ENCODE measurements at places on chromosomes 12 and 14.
A peak's percentile ranks its signal among the peaks of the same experiment; 100 is the strongest.

GRCh38 chr12:47071241-47071852, 8.1 kb upstream of the PCED1B start:
- peak; percentile 75 for DNase-seq

DNA sequence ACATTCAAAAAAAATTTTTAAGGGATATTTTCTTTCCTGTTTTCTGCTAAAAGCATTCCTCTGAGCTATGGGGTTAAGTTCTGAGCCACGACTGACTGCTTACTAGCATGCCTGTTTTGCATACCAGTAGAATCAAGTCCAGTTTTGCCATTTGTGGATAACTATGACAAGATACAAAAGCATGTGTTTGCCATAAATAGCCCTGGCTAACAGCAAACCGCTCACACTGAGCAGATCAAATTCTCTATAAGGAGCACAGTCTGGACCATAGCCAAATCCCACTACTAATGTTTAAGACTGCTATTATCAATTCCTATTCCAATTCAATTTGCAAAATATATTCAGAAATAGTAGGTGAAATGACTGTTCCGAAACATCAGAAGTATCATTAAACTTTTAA, 3.2 kb downstream of the CFL2 start:
- DNase-seq = peak; percentile 78

DNA sequence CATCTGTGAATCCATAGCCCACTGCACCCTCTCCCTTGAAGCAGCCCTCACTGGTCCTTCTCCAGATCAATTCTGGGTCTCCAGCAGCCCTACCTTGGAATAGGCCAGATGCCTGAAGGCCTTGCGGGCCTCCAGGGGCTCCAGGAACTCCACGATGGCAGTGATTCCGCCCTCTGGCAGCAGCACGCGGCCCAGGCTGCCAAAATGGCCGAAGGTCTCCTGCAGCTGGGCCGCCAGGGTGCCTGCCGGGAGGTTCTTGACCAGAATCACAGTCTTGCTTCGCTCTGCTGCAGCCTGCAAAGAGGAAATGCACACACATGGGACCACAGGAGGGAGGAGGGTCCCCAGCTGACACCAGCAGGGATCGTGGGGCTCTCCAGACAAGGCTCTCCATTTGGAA, 26.3 kb downstream of the RBM19 start:
- DNase-seq = no peak

DNA sequence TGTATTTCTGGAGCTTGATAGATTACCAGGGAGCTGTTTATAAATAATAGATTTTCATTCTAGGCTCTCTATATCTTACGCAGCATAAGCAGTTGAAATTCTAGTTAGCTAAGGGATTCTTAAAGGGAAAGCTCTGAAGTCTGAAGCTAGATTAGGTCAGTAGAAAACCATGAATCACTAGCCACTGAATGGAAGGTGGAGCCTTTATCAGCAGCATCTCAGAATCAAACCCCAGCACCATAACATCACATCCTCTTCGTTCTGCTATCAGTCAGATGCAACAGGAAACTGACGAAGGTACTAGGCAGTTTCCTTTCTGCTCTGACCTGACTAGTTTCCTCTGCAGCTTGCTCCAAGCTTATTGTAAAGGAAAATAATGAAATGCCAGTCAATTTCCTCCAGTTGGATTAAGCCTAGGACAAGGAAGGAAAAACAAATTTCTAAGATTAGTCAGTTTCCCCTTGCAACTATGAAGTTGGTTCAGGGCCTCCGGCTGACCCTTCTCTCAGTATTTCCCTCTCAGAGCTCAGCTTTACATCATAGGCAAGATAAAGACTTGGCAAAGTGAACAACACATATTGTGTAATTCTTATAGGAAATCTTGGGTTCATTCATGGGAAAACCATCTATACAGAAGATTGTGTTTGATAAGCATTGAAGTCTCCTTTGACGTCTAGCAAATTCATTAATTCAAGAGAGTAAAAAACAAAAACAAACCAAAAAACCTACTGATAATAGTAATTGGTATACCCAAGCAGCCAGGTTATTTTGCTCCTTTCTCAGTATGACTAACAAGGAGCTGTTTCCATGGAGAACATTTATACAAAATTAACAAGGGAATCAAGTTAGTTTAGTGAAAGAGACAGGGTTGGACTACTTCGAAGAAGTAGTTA, 43.4 kb upstream of the CFAP54 start:
- DNase-seq = no peak

DNA sequence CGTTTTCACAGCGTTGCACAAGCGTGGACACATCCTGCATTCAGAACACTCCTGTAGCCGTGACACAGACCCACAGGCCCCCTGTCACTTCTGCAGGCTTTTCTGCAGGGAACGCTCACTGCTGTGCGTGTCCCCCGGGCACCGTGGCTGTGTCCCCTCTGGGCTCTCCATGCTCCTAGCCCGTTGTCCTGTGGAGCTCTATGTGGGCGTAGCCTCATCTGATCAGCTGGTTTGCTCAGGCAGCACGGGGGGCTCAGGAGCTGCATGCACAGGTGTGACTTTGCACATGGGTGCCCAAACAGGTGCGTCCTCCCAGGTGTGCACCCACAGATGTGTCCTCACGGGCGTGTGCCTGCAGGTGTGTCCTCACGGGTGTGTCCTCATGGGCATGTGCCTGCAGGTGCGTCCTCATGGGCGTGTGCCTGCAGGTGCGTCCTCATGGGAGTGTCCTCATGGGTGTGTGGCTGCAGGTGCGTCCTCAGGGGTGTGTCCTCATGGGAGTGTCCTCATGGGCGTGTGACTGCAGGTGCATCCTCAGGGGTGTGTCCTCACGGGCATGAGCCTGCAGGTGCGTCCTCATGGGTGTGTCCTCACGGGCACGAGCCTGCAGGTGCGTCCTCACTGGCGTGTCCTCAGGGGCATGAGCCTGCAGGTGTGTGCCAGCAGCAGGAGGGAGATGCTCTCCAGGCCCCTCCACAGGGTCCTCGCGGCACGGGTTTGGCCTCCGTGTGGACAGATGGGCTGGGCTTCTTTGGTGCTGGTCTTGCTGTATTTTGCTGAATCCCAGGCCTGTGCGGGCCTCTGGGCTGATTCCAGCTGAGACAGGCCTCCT, 17.5 kb downstream of the MTA1 start:
- DNase-seq = peak; percentile 76

DNA sequence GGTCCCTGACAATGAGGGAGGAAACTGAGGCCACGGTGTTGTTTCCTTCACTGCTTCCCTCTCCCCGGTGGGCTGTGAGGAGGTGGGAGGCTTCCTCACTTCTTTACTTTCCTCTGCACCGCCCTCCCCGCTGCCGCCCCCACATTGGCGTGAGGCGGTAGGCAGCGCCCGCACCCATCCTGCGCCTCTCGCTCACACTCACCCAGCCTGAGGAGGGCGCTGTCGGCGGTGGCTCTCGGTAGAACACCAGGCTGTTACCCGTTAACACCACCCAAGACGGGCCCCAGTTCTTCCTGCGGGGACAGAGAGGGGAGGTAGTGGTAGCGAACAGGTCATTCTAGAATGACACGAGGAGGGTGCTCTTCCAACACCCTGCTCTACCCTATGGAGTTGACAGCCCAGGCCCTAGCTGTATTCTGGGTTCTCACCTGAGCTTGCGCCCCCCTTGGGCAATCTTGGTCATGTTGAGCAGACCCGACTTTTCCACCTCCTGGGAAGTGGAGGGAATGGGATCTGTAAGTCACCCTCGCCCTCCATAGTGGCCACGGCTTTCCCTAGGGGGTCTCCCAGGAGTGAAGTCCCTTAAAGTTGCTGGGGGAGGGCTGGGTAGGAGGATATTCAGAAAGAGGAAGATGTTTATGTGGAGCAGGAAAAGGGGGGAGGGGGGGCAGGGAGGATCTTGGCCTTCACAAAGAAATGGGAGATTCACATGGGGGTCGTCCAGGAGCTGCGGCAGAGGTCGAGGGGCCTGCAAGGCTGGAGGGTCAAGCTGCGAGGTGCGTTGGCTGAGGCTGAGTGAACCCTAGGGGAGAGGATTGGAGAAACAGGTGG, 3.3 kb downstream of the ARHGAP9 start:
- peak; percentile 54 for DNase-seq

DNA sequence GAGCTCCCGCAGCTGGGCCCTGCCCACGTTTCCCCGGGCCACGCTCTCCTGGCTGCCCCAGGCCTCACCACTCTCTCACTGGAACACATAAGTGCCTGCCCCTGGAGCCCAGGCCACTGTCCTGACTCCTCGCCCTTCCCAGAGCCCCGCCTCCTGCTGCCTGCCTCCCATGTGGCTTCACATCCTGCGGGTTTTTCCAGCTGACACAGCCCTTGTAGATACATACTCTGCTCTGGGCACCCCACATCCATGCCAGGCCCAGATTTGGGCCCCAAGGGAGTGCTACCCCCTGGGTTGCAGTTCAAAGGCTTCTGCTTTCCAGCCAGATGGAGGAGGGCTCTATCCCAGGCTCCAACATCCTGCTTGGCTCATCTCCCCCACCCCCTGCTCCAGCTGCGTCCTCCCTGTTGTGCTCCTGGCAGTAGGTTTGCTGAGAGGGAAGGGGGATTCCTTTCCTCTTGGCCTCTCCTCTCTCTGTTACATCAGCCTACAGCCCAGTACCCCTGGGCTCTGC, 60.1 kb downstream of the TSPAN9 start:
- peak; percentile 64 for DNase-seq

DNA sequence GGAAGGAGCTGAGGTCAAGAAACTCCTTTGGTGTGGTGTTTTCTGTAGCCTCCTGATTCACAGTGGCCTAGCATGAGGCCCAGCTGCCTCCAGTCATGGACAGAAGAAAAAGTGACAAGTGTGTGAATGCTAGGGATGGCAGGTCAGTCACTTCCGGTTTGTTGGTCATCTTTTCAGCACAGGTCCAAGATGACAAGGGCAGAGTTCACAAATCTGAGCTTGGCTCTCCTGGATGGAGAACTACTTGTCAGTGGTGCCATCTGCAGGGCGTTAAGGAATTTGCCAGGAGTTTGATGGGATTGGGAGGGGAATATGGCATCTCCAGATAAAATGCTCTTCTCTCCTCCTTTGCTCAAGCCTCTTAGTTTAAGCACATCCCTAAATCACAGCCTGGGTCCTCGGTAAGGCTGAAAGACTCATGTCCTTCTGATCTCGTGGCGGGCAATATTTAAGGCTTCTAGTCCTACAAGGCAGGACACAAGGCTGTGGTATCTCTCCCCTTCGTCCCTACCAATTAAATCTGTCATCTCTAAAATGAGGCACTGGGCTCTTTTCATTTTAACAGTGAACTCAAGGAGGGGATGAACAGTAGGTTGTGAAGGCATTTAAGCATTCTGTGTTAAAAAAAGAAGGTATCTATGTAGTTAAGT, 10.0 kb downstream of the TUBA1B start:
- peak; percentile 73 for DNase-seq

GRCh38 chr12:10033783-10034545, 3.5 kb downstream of the CLEC9A start:
- DNase-seq = no peak

- DNase-seq = peak; percentile 18
Observed at GRCh38 chr14:99899578-99900178, 106.5 kb downstream of the EML1 start.

GRCh38 chr12:24751181-24751580, 197.7 kb downstream of the BCAT1 start:
- DNase-seq = no peak

DNA sequence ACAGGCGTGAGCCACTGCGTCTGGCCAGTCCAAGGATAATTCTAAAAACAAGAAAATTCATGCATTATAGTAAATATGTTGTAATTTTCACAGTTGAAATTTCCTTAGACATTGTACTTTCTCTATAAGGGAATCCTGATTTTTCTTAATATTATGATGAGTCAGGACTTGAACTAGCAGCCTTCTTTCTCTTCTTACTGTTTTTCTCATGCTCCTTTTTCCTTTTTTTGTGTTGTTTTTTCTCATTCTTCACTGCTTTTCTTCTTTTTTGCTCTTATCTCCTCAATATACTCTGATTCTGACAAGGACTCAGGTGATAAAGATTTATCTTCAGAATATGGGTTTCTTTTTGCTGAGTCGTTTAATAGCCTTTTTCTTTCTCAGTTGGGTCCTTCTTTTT, 117.7 kb downstream of the LMNTD1 start:
- DNase-seq = no peak

GRCh38 chr14:51954657-51955056, 34.7 kb upstream of the RTRAF start:
- peak; percentile 68 for DNase-seq

GRCh38 chr12:118685983-118686607, 295.2 kb upstream of the SRRM4 start:
- no peak for DNase-seq

GRCh38 chr14:24314377-24315193, 3.3 kb downstream of the LTB4R start:
- no peak for DNase-seq

- DNase-seq = peak; percentile 76
Observed at GRCh38 chr12:101829639-101830366, 956 bp downstream of the GNPTAB start.

GRCh38 chr14:99124482-99125105, 147.4 kb downstream of the BCL11B start:
- no peak for DNase-seq

DNA sequence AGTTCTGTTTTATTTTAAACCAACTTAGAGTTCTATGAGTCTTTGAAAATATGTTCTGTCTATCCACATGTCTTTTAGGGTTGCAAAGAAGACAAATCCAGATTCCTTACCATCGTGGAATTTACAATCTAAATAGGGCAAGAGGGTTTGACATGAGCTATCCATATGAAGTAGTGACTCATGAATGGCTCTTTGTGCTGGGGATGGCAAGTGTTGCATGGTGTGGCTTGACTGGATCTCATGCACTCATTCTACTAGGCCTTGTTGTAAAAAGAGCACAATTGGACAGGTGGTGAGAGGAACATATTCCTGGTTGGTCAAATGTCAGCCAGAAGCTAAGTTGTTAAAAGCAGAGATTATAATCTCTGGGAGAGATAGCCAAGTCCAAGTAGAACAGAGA, 509.1 kb downstream of the DIO2 start:
- no peak for DNase-seq

DNA sequence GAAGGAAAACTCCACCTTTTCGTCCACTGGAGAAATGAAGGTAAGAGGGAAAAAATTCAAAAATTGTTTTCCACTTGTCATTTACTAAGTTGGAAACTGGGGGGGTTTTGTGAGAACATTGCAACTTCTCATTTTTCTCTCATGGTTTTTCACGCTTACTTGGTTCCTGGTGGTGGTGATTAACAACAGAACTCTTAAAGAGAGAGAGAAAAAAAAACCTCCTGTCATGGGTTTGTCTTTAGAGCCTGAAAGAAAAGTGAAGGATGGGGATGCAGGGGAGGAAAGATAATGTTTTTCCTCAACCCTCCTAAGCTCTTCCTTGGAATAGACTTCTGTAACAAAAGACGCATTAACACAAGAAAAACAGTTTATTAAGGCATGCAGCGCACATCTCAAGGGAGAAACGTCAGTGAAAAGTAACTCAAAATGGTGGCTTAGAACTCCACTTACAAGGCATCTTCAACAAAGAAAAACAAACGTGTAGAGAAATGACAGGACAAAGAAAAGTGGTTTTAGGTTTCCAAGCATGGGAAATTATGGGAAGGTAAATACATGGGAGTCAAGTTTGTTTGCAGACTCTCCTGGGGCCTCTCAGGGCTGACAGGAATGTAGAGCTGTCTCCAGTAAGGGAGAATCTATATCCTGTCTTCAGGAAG, 81.9 kb upstream of the ATF7IP start:
- DNase-seq = peak; percentile 77

Measured in NCI-H69 (cell line).